ENCODE measurements at places on chromosomes 5 and 9.

DNA sequence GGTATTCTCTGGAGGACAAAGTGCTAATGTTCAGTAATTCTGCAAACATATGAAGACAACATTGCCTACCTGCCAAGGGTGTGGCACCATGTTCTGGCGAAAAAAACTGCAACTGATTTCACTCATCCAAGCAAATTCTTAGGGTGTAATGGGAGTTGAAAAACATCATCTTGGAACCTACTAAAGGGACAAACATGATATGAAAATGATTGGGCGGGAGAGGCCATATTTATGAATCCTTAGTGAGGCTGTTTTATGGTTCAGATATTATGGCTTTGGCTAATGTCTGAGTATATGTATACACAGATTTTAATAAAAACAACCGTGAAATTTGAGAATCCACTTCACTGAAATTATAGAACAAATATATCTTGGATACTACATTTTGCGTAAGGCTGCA, 225.7 kb downstream of the ARL15 start:
- DNase-seq, result no peak

GRCh38 chr9:117720066-117720465, 15.9 kb downstream of the TLR4 start:
- DNase-seq, result no peak

DNA sequence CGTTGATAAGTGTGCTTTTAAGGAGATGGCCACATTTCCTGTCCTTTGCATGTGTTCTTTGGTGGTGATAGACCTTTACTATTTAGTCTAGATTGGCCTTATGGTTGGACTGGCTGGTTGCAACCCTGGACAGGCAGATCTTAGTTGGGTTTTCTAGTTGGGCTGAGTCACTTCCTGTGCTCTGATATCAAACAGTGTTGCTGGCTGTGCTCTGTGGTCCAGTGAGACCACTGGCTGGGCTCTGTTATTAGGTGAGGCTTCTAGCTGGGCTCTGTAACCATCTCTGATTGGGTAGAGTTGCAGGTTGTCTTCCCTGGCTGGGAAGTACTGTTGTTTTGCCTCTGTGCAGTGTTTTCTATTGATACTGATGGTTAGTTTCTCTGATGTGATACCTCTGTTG, 432.5 kb downstream of the LRRC70 start:
- no peak for DNase-seq

DNA sequence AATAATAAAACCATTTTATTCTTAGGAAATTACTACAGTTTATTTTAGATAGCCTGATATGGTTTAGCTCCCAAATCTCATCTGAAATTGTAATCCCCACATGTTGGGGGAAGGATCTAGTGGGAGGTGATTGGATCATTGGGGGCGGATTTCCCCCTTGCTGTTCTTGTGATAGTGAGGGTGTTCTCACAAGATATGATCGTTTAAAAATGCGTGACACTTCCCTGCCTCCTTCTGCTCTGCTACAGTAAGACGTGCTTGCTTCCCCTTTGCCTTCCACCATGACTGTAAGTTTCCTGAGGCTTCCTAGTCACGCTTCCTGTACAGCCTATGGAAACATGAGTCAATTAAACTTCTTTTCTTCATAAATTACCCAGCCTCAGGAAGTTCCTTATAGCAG, 122.4 kb upstream of the FGF10 start:
- DNase-seq, result no peak

DNA sequence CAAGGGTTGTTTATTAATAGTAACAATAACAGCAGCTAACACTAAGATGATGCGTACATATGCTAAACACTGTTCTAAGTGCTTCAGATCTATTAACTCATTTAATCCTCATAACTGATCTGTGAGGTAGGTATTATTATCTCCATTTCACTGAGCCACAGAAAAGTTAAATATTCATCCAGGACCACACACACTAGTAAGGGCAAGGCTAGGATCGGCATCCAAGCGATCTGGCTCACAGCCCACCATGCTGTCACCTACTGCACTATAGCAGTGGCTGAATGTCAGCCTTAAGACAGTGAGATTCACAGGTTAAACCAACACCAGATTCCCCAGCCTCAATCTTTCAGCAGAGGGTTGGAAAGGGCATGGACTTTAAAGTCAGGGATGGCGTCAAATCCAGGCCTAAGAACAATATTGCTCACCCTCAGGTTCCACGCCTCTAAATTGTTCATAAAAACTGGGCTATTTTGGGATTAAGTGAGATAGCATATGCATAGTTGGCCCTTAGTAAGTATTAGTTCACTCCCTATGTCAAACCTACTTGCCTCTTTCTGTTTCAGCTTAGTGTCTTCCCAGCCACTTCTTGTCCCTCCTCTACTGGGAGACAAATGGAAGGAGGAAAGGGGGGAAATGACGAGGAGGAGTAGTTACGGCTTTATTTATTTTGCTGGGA, 150.8 kb downstream of the MAPKAP1 start:
- DNase-seq, result no peak

- DNase-seq, result no peak
Observed at GRCh38 chr5:158471535-158471924, 612.6 kb upstream of the CLINT1 start.

DNA sequence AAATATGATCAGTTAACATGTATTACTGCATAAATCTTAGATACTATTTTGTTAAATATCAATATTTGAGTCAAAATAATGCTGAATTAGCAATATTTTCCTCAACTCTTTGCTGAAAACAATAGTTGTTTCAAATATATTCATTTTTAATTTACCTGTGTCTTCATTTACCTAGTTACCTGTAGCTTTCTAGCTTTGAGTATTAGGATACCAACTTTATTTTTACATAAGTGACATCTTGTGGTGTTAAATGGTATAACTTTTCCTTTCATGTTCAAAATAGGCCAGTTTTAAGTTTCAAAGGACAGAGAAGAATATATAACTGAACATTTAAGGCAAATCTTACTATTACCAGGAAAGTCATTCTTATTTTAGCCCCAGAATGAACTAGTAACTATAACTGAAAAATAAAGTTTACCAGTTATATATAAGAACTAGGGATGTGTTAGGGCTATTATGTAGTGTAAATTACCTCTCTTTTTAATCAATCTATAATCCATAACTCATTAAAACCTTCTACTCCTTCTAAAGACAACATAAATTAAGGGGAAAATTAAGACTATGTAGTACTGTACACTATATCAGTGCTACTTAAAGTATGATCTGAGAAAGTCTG, 25.3 kb downstream of the AP3B1 start:
- DNase-seq, result peak; percentile 31

- no peak for DNase-seq
Observed at GRCh38 chr5:89293810-89294209, 410.8 kb upstream of the MEF2C start.

DNA sequence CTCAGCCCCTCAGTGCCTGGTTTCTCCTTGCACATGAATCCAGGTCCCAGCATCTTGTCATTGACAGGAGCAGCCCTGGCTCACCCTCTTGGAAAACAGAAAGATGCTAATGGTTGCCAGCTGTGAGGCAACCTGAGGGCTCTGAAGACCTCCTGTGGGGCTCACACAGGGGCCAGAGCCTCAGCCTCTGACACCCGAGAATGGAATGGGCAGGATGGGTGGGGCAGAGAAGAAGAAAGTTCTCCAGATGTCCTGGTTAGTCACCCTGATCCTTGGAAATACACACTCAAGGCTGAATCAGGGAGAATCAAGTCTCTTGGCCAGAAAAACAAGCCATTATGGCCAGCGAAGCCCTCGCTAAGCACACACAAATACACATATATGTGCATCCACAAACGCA, 32.3 kb upstream of the SPATA31E1 start:
- DNase-seq, result no peak

GRCh38 chr9:71120501-71121247, 747 bp downstream of the TRPM3 start:
- no peak for DNase-seq

- DNase-seq, result peak; percentile 51
Observed at GRCh38 chr9:126436545-126437267, 110.1 kb downstream of the MVB12B start.

DNA sequence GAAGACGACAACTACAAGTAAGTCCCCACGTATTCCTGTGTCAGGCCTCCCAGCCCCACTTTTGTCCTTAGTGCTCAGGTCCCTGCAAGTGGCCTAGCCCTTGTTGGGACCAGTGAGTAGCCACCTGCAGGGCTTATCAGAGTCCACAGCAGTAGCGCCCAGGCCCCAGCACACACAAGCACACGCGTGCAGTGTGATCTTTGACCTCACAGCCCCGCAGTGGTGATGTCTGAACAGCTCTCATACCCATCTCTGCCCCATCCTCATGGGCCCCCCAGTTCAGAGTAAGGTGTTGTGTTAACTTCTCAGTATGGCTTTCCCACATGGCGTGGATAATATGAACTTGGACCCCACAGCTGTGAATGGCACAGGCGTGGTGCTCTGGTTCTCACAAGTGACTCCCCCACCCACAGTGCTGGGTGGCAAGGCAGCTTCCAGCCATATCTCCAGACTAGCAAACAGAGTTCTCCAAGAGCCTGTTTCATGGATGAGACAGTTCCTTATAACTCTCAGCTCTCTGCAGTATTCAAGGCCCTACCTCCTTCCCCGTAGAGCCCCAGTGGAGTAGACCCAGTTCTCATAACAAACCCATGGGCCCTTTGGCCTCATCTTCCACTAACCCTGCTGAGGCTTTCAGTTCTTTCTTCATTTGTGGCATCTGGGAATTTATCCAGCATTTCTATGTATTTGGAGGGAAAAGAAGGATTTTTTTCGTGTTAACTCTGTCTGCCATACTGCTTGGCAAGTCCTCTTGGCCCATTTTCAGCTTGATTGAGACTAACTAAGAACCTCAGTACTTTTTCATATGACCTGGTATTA, 46.5 kb upstream of the ANGPTL2 start:
- DNase-seq, result no peak

GRCh38 chr5:978693-979092, 29.9 kb upstream of the NKD2 start:
- no peak for DNase-seq

- DNase-seq, result no peak
Observed at GRCh38 chr9:92730897-92731296, 33.7 kb downstream of the BICD2 start.

DNA sequence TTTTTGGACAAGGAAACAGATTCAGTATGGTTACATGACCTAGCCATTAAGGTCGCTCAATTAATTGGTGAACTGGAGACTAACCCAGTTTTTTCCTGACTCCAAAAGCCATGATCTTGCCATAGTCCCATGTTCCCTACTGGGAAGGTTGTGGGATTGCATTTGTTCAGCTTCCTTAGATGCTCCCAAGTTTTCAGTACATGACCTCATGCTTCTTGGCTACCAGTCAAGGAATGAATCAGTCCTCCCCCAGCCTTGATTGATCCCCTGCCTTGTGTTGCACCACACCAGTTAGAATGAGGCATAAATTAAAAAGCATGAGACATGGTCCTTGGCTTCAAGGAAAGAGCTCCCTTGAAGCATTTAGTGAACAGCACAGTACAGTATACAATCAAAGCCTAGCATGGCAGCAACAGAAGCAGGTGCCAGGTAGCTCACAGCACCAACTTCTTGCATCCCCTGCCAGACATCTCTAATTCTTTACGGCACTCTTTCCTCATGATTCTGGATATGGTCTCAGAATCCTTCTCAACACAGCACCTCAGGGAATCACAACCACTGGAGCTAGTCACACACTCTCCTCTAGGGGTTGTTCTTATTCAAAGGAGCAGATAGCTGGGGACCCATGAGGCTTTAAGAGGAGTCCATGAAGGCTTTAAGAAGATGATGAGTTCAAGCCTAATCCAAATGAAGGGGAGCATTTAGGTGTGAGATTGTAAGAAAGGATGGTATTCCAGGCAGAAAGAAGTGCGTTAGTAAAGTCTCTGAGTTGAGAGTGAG, 295.5 kb upstream of the CLINT1 start:
- no peak for DNase-seq

DNA sequence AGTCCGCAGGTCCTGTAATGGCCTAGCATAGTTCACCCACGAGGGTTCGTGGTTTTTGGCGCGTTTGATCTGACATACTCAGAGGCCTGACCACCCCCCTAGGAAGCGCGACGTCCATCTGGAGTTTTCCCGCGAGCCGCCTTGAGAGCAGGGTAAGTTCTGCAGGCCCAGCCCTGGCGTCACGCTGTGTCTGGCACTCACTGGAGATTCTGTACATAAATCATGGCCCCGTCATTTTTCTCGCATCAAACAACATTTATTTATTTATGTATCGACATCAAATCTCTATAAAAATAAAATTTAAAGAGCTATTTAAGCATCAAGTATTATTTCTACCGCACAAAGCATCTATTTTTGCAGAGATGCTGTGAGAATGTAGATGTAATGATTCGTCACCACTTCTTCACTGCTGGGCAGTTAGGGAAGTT, 437 bp upstream of the TRIM41 start:
- no peak for DNase-seq

DNA sequence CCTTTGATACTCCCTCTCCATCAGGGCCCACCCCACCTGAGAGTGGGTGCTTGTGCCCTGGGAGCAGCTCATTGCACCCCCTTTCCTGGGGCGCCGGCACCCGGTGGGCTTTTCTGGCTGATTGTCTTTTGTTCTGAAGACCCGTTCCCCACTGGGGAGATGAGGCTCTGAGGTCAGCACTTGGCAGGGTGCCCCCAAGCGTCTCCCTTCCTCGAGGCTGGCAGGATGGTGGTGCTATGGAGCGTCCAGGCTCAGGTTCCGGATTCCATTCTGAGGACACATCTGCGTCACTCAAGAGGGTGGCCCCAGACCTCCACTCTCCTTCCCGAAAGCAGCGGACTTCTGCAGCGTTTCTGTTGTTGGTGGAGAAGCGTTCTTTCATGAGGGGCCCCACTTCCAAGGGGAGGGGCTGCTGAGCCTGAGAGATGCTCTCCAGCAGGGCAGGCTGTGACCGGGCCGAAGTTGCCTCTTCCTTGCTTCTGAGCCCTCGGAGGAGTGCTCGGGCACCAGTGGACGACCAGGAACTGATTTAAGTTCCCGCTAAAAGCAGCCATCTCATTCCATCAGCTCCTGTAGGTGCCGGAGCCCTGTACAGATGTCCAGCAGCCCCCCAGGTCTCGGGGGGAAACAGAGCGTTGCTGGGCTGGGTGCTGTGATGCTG, 42.2 kb downstream of the COL5A1 start:
- DNase-seq, result no peak

- no peak for DNase-seq
Observed at GRCh38 chr9:135342206-135343130, 137.1 kb upstream of the PPP1R26 start.

GRCh38 chr9:129505270-129505902, 115.5 kb downstream of the C9orf50 start:
- no peak for DNase-seq

GRCh38 chr5:133393776-133394476, 218.4 kb downstream of the FSTL4 start:
- DNase-seq, result no peak

DNA sequence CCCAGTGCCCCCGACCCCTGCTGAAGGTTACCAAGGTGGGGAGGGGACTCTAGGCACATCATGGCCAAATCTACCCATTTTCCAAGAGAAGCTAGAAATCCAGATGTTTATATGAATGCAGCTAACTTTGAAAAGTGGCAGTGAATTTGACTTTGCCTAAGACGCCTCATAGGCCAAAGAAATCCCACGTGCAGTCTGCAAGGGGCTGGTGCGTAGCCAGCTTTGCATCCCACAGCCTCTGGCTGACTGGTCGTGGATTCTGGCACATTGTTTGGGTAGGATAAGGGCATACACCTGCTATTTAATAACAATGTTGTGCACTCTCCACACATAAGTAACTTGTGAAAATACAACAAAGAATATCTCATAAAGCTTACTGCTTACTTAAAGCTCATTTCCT, 3.5 kb upstream of the GADD45G start:
- no peak for DNase-seq
